SHP77 (cell line): ENCODE measurements at places on chromosomes 6 and 20.

- DNase-seq: no peak
These were observed 34.7 kb downstream of the PLEKHG1 start for GRCh38 chr6:150634176-150634963.

DNA sequence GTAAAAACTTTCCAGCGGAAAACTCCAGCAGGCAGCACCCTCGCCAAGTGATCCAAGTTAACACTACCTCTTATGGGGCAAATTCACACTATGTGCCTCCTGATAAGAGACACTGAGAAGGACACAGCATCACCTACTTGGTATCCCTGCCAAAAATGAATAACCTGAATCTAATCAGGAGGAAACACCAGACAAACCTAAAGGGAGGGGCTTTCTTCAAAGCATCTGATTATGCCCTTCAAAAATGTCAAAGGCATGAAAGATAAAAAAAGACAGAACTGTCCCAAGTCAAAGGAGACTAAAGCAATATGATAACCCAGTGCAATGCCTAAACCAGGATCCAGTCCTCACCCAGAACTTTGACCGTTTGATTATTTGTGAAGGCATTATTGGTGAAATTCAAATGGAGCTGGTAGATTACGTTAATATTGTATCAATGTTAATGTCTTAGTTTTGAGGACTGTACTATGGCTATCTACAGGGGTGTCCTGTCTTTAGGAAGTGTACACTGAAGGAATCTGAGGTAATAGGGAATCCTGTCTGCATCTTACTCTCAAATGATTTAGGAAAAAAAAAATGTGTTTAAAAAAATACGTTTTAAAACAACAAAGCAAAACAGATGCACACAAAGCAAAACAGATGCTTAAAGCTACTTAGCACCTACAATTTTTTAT lies 8.3 kb downstream of the TBC1D7 start:
- no peak for DNase-seq

- no peak for DNase-seq
These were observed 5.9 kb upstream of the PTPN1 start for GRCh38 chr20:50504231-50504823.

DNA sequence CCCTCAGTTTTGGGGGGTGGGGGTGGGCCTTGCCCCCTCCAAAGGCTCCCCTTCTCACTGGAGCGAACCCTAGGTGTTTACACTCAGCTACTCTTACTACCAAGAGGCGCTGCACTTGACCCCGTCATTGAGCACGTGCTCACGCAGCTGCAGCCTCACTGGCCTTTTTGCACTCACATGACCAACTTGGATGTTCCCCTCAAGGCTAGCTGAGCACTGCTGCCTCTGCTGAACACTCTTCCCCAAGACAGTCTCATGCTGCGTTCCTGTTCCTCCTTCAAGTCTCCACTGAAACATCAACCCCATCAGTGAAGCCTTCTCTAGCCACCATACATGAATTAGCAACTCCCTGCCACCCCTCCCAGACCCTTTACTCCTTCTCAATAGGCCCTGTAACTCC lies 4.0 kb downstream of the SOD2 start:
- no peak for DNase-seq

DNA sequence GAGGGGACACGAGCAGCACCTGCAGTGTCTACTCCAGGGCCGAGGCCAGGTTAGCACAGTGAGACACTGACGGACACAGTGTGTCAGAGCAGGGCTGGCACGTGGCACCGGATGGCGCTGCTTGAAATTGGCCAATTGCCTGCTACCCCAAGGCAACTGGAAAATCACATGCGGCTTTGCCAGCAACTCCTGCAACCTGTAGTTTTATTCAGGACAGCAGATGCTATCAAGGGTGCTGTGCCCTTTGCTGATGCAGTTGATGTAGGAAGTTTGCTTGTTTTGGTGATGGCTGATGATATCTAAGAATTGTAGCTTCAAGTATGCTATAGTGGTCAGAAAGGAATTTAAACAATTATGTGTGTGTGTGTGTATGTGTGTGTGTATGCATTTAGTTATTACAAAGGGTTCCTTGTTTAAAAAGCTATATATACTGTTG lies 25.9 kb downstream of the RIN2 start:
- DNase-seq: peak; percentile 42

DNA sequence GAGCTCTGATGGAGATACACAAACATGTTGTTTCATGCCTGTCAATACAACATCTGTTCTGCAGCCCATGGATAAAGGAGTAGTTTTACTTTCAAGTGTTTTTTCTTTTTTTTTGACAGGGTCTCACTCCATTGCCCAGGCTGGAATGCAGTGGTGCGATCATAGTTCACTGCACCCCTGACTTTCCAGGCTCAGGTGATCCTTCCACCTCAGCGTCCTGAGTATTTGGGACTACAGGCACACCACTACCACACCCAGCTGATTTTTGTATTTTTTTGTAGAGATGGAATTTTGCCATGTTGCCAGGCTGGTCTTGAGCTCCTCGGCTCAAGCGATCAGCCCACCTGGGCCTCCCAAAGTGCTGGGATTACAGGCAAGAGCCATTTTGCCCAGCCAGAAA lies 97.0 kb downstream of the SMAP1 start:
- DNase-seq: no peak
